ENCODE measurements at places on chromosomes 11 and 22. TPM values are rescaled to one million over a fixed set of nuclear protein-coding genes. Genes with fewer than 3 reads are reported as not detected.
A peak's percentile ranks its signal among the peaks of the same experiment; 100 is the strongest.

TMEM151A gene
- total RNA-seq, result not detected

ROBO4 gene
- total RNA-seq, result not detected

PEX26 gene
- 37.4 TPM for total RNA-seq

ACTN3 gene
- 1.00 TPM for total RNA-seq

KRTAP5-1 gene
- total RNA-seq, result not detected

NDUFA6 gene
- total RNA-seq, result 63.8 TPM

CARD18 gene
- not detected for total RNA-seq

DEUP1 gene
- not detected for total RNA-seq

CRKL gene
- total RNA-seq, result 71.2 TPM

ARHGAP42 gene
- total RNA-seq, result 6.4 TPM

DNA sequence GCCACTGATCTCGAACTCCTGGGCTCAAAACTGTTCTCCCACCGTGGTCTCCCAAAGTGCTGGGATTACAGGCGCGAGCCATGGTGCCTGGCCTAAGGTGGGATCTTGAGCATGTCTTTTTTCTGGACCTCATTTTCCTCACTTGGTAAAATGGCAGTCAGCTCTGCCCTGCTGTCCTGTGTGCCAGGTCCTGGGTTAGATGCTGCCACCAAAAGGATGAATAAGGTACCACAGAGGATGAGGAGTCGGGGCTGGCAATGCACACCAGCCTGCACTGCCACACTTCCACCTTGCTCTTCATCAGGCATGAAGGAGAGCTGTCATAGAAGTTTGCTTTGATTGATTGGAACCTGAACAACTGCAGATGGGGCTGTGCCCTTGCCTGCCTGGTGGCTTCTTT, 32.3 kb downstream of the ACO2 start:
- DNase-seq, result no peak
- H3K27ac ChIP-seq, result no peak overlapping the region
- H3K36me3 ChIP-seq, result peaks cover 21% of the 10 kb centered on the region
- H3K4me3 ChIP-seq, result no peak overlapping the region

- no peaks in the 10 kb centered on the region for H3K27me3 ChIP-seq
- H3K4me3 ChIP-seq, result no peak overlapping the region
- DNase-seq, result no peak
- no peak overlapping the region for H3K27ac ChIP-seq
These were observed 8.0 kb downstream of the VSTM5 start for GRCh38 chr11:93842461-93842860.

DNA sequence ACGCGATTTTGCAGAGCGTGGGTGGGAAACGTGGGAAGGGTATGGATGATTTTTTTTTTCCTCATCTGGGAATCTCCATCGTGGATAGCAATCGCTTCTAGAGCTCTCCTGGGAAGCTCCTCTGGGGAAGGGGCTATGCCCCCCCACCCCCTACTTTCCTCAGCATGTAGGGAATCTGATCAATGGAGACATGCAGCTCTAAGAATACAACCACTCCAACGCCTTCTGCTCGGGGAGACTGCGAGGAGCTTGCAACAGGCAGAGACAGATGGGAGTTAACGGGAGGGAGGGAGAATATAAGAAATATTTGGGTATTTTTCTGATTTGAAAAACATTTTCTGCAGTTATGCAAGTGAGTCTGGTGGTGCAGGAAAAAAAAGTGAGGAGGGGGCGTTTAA, 104.6 kb upstream of the HSD17B12 start:
- no peak overlapping the region for H3K4me3 ChIP-seq
- H3K27ac ChIP-seq, result no peak overlapping the region
- peaks cover 17% of the 10 kb centered on the region for H3K4me1 ChIP-seq
- H3K36me3 ChIP-seq, result no peaks in the 10 kb centered on the region
- peaks cover 37% of the 10 kb centered on the region for H3K27me3 ChIP-seq

- no peak for DNase-seq
- H3K27ac ChIP-seq, result no peak overlapping the region
- H3K27me3 ChIP-seq, result no peaks in the 10 kb centered on the region
- peaks cover 28% of the 10 kb centered on the region for H3K4me1 ChIP-seq
These were observed 27.2 kb downstream of the SYTL2 start for GRCh38 chr11:85783758-85784157.

- H3K4me1 ChIP-seq, result no peaks in the 10 kb centered on the region
- DNase-seq, result no peak
- H3K36me3 ChIP-seq, result no peaks in the 10 kb centered on the region
- no peak overlapping the region for H3K4me3 ChIP-seq
- H3K27ac ChIP-seq, result no peak overlapping the region
- H3K27me3 ChIP-seq, result no peaks in the 10 kb centered on the region
These were observed 1.3 kb downstream of the PATE2 start for GRCh38 chr11:125777309-125777708.

DNA sequence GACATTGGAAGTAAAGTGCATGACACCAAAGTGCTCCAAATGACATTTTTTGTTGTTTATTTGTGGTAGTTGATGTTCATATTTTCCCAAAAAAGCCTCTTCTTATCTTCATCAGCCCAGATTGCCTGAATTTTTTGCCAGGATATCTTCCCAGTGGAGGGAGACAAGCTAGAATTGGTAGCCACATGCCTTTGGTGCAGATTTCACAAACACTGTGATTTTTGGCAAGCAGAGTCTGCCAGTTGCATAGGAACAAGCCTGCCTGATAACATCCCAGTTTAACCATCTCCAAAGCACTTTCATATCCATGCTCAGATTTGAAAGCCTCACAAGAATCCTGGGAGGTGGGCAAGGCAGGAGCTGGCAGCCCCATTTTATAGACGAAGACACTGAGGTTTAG, 102.3 kb upstream of the SYT13 start:
- no peak overlapping the region for H3K27ac ChIP-seq
- no peaks in the 10 kb centered on the region for H3K36me3 ChIP-seq
- no peak for DNase-seq
- peaks cover 12% of the 10 kb centered on the region for H3K4me1 ChIP-seq
- no peak overlapping the region for H3K4me3 ChIP-seq
- H3K27me3 ChIP-seq, result no peaks in the 10 kb centered on the region

DNA sequence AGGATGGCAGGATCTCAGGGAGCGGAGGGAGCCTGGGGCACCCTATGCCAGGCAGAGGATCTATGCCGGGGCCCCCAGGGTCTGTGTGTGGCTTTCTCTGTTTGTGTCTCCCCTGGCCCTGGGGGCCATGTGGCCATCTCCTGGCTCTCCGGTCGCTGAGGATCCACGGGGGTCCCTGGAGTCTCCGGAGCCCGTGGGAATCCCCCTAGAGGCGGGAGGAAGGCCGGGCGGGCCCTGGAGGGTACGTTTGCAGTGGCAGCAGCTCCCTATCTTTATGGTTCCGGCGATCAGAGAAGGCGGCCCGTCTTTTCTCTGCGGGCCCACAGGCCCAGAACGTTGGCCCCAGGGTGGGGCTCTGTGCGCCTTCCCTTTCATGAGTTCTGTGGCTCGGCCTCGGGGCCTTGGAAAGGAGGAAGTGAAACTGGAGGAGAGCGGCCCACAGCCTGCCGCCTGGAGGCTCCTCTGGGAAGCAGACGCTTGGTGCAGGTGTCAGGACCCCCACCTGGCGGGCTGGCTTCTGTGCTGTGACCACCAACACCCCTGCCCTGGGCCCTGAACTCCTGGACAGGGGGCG, 82.1 kb downstream of the KCNQ1 start:
- H3K4me1 ChIP-seq, result peaks cover 34% of the 10 kb centered on the region
- no peaks in the 10 kb centered on the region for H3K27me3 ChIP-seq
- H3K4me3 ChIP-seq, result no peak overlapping the region
- H3K36me3 ChIP-seq, result no peaks in the 10 kb centered on the region
- H3K27ac ChIP-seq, result peak overlapping the region; percentile 42

GRCh38 chr11:415640-416041, 842 bp upstream of the SIGIRR start:
- H3K4me3 ChIP-seq, result peak overlapping the region; percentile 70
- no peaks in the 10 kb centered on the region for H3K36me3 ChIP-seq
- DNase-seq, result peak; percentile 23
- peaks cover 46% of the 10 kb centered on the region for H3K4me1 ChIP-seq

- H3K27me3 ChIP-seq, result no peaks in the 10 kb centered on the region
- no peaks in the 10 kb centered on the region for H3K36me3 ChIP-seq
- H3K27ac ChIP-seq, result no peak overlapping the region
- H3K4me3 ChIP-seq, result no peak overlapping the region
- no peak for DNase-seq
These were observed 7.7 kb downstream of the E2F8 start for GRCh38 chr11:19232910-19233503.

- H3K4me3 ChIP-seq, result peak overlapping the region; percentile 31
- H3K27me3 ChIP-seq, result no peaks in the 10 kb centered on the region
- H3K27ac ChIP-seq, result no peak overlapping the region
These were observed 119.9 kb upstream of the TMEM45B start for GRCh38 chr11:129695571-129696308.

DNA sequence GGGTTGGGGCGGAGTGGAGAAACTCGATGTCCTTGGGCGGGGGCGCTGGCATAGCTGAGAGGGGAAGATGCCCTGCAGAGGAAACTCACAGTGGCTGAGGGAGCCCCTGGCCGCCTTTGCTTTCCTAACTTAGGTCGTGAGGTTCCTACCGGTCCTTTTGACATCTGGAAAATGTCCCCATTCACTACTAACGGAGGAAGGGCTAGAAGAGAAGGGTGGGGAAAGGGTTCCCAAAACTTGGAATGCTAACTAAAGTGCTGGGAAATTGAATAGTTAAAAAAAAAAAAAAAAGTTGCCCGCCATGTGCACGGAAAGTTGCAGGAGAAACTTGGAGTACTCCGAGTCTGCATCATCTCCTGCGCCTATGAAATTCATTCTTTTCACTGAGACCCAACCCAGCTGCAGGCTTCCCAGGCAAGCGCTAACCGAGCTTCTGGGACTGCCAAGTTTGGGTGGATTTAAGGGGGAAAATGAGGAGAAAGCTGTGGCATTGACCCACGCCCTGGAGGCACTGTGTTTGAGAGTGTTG, 796 bp downstream of the TIMP3 start:
- no peak for DNase-seq
- no peak overlapping the region for H3K4me3 ChIP-seq
- peaks cover 3% of the 10 kb centered on the region for H3K4me1 ChIP-seq
- H3K27ac ChIP-seq, result no peak overlapping the region
- H3K36me3 ChIP-seq, result no peaks in the 10 kb centered on the region

DNA sequence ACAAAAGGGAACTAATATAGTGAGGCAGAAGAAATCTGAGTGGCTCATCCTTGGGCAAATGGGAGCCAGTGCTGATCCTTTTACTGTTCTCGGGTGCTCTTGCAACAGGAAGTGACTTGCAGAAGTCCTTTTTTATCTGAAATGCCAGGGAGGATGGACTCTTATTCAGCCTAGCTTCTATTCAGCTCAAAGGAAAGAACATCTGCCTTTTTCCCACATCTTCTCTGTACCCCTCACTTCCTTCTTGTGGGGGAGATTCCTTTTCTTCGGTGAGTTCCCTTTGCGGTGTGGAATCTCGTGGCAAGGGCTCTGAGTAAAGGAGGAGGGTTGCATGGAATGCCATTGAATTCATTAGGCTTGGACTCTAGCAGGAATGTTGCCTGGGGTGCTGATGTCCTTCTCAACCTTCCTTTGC, 76.2 kb downstream of the ZBTB16 start:
- DNase-seq, result no peak
- H3K36me3 ChIP-seq, result no peaks in the 10 kb centered on the region
- no peaks in the 10 kb centered on the region for H3K27me3 ChIP-seq
- no peak overlapping the region for H3K4me3 ChIP-seq
- H3K27ac ChIP-seq, result no peak overlapping the region

DNA sequence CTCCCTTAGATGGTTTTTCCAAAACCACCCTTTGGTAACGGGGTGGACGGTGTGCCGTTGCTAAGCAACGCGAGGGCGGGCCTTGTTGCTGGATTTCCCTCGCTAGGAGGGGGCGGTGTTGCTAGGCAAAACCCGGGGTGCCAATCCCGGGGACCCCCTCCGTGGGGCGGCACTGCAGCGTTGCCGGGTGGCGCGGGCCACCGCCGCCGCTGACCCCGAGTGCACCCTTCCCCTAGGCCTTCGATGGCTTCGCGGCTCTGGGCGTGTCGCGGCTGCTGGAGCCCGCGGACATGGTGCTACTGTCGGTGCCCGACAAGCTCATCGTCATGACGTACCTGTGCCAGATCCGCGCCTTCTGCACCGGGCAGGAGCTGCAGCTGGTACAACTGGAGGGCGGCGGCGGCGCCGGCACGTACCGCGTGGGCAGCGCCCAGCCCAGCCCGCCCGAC, 8.9 kb downstream of the EHBP1L1 start:
- H3K27ac ChIP-seq, result no peak overlapping the region
- H3K4me1 ChIP-seq, result peaks cover 39% of the 10 kb centered on the region
- no peak for DNase-seq
- no peak overlapping the region for H3K4me3 ChIP-seq
- peaks cover 47% of the 10 kb centered on the region for H3K36me3 ChIP-seq

- H3K27ac ChIP-seq, result no peak overlapping the region
- no peaks in the 10 kb centered on the region for H3K27me3 ChIP-seq
- H3K4me1 ChIP-seq, result no peaks in the 10 kb centered on the region
- H3K36me3 ChIP-seq, result no peaks in the 10 kb centered on the region
- no peak overlapping the region for H3K4me3 ChIP-seq
These were observed 12.4 kb downstream of the SLC25A18 start for GRCh38 chr22:17575681-17576080.

DNA sequence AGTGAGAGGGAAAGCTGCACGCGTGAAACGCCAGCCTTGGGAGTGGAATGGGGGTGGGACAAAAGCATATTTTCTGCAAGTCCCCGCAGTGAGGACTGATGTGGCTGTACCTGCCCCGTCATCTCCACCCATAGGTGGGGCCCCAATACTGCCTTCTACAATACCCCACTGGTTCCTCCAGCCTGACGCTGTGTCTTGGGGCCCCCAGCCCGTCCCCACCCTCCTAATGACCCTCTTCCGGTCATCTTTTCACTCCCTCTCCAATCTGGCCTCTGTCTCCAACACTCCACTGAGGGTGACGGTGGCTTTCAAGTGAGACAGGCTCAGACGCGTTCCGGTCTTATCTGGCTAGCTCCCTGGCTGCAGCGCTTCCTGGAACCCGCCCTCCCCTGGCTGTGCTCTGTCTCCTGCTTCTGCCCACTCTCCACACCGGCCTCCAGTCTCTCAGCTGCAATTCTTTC, 104.2 kb downstream of the MICAL3 start:
- H3K4me1 ChIP-seq, result peaks cover 20% of the 10 kb centered on the region
- peak; percentile 16 for DNase-seq
- H3K27me3 ChIP-seq, result no peaks in the 10 kb centered on the region
- H3K36me3 ChIP-seq, result no peaks in the 10 kb centered on the region
- no peak overlapping the region for H3K4me3 ChIP-seq

GRCh38 chr11:63840356-63841060, 1.6 kb downstream of the MARK2 start:
- H3K27me3 ChIP-seq, result no peaks in the 10 kb centered on the region
- peaks cover 16% of the 10 kb centered on the region for H3K36me3 ChIP-seq
- H3K4me1 ChIP-seq, result peaks cover 62% of the 10 kb centered on the region

GRCh38 chr11:110230377-110230776, 66.0 kb downstream of the RDX start:
- H3K36me3 ChIP-seq, result peaks cover 39% of the 10 kb centered on the region
- H3K27ac ChIP-seq, result no peak overlapping the region
- H3K4me1 ChIP-seq, result no peaks in the 10 kb centered on the region
- no peak for DNase-seq
- H3K27me3 ChIP-seq, result no peaks in the 10 kb centered on the region
